Kidney (tissue), 22 donors: ENCODE measurements at places on chromosomes 11 and 22. TPM values are rescaled to one million over a fixed set of nuclear protein-coding genes. Genes with fewer than 3 reads are reported as not detected.

Gene ANGPTL5
- polyA plus RNA-seq = not detected

Gene WT1
- 15.0 TPM for polyA plus RNA-seq

Gene OR6T1
- polyA plus RNA-seq = not detected

Gene OOSP1
- not detected for polyA plus RNA-seq

Gene APOL3
- polyA plus RNA-seq = 25.1 TPM
